ENCODE measurements at places on chromosomes 1 and 21.

DNA sequence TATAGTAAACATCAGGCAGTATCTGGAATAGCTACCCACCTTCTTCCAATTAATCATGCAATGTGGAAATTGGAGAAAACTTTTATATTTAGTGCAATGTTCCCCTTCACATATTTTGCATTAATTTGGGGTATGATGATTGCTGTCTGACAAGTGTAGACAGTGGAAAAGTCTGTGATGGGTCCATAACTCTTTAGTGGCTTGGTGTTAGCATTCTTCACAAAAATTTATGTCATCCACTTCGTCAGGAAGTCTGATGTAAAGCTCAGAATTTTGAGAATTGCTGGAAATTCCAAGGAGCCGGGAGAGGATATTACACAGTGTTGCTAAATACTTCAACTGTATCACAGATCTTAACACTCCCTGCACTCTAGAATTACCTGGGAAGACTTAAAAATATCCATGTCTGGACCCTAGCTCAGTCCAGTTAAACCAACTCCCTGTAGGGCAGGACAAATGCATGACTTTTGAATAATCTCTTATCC lies 549.7 kb upstream of the PLXNA2 start:
- no peak for DNase-seq

DNA sequence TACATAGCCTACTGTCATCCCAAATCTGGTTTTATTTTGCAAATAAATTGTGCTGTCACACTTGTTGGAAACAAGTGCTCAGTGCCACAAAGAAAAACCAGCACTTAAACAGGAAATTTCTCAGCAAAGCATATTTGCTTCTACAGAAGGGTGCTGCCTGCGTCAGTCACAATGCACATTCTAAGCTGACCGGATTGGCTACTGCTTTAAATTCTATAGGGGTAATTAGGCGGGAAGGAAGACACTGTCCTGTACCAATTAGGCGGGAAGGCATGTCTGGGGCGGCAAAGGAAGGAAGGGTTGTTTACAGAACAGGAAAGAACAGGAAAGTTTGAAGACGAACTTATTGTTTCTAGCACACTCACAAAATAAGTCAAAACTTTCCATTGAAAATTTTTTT lies 2.8 kb downstream of the IFI16 start:
- DNase-seq, result peak; percentile 70

DNA sequence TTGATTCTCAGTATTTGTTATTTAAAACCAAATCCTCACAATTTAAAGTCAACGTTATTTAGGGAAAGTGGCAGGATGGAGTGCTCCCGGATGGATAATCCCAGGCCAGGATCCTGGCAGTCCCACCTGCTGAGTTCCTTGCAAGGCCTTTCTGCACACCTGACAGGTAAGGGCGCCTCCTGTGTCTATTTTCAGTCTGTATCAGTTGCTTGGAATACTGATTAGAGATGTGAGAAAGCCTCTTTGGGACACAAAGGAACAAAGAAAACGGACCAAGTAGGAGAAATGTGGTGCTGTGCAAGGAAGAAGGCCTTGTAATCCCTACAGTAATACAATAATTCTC lies 12.2 kb downstream of the STYXL2 start:
- no peak for DNase-seq

- no peak for DNase-seq
These were observed 17.7 kb downstream of the METTL13 start for GRCh38 chr1:171799166-171799565.

- DNase-seq, result peak; percentile 18
These were observed 47.6 kb downstream of the FCRL3 start for GRCh38 chr1:157652859-157653493.

DNA sequence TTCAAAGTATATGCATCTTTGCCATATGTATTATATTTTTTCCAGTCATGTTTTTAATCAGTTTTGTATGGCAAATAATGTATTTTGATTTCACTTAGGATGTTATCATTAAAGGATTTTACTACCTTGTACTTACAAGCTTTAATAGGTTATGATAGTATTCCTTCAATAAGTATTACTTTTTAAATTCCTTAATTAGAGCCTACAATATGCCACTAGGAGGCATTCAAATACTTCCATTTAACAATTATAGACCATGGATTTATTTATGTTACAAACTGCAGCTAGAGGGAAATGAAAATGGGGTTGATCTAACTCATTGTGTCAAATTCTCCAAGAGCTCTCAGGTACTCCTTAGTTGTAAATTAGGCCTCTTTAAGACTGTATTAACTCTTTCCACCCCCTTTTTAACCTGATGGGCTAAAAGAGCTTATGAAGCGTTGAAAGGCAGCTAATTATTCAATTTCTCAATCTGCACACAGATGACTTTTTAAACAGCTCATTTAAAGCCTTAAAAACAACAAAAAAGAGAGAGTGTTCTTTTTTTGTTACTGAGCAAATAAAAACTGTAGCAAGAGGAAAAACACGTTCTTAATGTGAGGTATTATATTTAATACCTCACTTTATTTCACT lies 156.2 kb downstream of the DENND1B start:
- no peak for DNase-seq

Measured in CD4-positive, alpha-beta T cell treated with Interferon alpha-2 for 1 hour (primary cell).